ENCODE measurements at places on chromosomes 2 and 18. TPM values are rescaled to one million over a fixed set of nuclear protein-coding genes. Genes with fewer than 3 reads are reported as not detected.

GRCh38 chr2:157414050-157414449, 29.8 kb downstream of the CYTIP start:
- DNase-seq = no peak
- H3K27me3 ChIP-seq = no peaks in the 10 kb centered on the region
- H3K36me3 ChIP-seq = peaks cover 39% of the 10 kb centered on the region
- no peak overlapping the region for H3K4me3 ChIP-seq
- H3K4me1 ChIP-seq = peaks cover 89% of the 10 kb centered on the region

DNA sequence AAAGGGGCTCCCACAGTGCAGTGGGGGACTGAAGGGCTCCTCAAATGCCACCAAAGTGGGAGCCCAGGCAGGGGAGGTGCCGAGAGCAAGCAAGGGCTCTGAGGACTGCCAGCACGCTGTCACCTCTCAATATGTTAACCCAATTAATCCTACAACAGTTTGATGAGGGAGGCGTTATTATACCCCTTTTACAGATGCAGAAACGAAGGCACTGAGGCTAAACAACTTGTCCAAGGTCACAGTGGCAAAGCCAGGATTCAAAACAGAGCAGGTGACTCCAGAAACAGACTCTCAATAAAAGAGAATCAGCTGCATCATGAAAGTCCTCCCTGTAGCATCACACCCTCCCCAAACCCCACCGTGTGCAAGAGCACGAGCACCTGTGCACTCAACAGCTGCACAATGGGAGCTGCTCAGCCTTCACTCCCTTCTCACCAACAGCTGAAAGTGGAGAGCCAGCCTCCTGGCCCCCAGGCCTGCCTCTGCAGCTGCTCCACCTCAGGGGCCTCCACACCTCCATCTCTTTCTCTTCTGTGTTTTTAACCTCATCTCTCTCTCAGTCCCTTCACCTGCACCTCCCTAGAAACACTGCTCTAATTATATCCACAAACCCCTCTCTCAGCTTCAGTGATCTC, 8.1 kb downstream of the NPC1 start:
- H3K36me3 ChIP-seq = peaks cover 22% of the 10 kb centered on the region
- no peak for DNase-seq

DNA sequence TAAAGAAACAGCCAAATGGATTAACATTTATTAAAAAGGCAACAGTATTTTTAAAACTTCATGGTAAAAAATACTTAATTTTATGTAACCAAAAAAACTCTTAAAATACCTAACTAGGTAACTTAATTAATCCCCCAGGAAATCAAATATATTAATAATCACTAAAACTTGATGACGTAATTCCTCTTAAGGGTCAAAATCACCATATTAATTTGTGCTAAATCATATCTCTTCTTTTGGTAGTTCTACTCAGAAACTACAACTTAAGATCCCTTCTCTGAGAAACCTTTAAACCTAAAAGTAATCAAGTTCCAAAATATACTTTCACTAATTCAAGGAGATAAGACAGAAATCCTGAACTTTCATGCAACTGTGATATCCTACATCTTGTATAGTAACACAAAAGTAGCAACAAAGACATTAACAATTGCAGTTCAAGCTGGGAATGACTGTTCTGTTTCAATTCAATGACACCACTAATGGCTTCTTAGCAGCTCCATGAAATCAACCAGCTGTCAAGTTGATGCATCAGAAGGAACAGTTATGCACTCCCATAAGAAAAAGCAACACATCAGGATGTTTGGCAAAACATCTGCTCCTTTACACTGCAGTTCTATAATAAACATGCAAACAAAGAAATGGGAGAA, 4.0 kb downstream of the BAZ2B start:
- no peaks in the 10 kb centered on the region for H3K36me3 ChIP-seq
- H3K27ac ChIP-seq = no peak overlapping the region
- H3K27me3 ChIP-seq = no peaks in the 10 kb centered on the region

DNA sequence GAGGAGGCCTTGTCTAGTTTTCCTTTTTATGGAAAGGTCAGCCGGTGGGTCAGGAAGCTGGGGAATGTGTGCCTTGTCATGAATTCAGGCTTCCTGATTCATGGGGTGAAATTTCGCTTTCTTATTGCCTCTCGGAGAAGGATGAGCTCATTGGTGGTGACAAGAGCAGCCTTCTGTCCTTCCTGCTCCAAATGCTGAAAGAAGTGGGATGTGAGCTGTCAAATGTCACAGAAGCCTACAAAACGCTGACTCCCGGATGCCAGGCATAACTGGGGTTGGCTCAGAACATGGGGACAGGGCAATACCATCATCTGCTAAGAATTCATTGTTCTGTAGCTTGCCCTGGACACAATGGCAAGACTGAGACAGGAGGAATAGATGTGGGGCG, 55.8 kb upstream of the FAM136A start:
- H3K36me3 ChIP-seq = no peaks in the 10 kb centered on the region
- no peaks in the 10 kb centered on the region for H3K27me3 ChIP-seq
- no peaks in the 10 kb centered on the region for H3K4me1 ChIP-seq
- H3K27ac ChIP-seq = no peak overlapping the region
- no peak for DNase-seq
- no peak overlapping the region for H3K4me3 ChIP-seq

- H3K36me3 ChIP-seq = no peaks in the 10 kb centered on the region
- no peak overlapping the region for H3K4me3 ChIP-seq
- no peaks in the 10 kb centered on the region for H3K4me1 ChIP-seq
- H3K27ac ChIP-seq = no peak overlapping the region
- no peak for DNase-seq
- H3K27me3 ChIP-seq = no peaks in the 10 kb centered on the region
Observed at GRCh38 chr18:72840109-72840508, 27.7 kb downstream of the NETO1 start.

- no peak overlapping the region for H3K4me3 ChIP-seq
- no peaks in the 10 kb centered on the region for H3K27me3 ChIP-seq
- H3K36me3 ChIP-seq = no peaks in the 10 kb centered on the region
- no peak for DNase-seq
- H3K4me1 ChIP-seq = no peaks in the 10 kb centered on the region
Observed at GRCh38 chr2:66846887-66847286, 412.0 kb downstream of the MEIS1 start.

DNA sequence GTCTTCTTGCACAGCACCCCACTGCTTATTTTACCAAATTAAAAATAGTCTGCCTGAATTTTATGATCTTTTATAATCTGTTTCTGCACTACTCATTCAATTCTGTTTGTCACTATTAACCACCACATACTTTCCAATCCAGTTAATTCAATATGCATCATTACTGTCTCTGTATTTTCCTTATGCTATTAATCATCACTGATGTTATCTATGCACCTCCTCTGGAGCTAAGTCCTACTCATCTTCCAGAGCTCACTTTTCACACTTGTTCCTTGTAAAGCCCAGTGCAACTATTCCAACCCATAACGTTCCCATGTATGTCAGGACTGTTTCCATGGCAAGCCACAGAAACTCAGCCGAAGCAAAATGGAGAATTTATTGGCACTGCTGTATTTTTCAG, 713.6 kb downstream of the PLCL1 start:
- H3K4me1 ChIP-seq = no peaks in the 10 kb centered on the region
- DNase-seq = no peak
- H3K27me3 ChIP-seq = no peaks in the 10 kb centered on the region
- H3K4me3 ChIP-seq = no peak overlapping the region

DNA sequence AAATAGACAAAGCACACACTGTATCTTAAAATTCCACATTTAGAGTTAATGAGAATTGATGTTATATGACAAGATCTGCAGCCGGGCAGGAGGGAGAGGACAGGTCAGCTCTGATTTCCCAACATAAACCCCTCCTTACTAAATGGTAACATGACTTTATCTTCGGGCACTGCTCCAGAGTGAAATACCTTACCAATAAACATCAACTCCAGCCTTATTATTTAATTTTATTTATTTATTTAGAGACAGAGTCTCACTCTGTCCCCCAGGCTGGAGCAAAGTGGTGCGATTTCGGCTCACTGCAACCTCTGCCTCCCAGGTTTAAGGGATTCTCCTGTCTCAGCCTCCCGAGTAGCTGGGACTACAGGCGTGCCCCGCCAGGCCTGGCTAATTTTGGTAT, 1.7 kb downstream of the CYB5A start:
- DNase-seq = no peak
- H3K4me1 ChIP-seq = peaks cover 2% of the 10 kb centered on the region
- H3K27me3 ChIP-seq = peaks cover 3% of the 10 kb centered on the region
- no peaks in the 10 kb centered on the region for H3K36me3 ChIP-seq

GRCh38 chr18:49177812-49178211, 227.0 kb upstream of the SMAD7 start:
- no peak for DNase-seq
- no peak overlapping the region for H3K27ac ChIP-seq
- no peaks in the 10 kb centered on the region for H3K4me1 ChIP-seq
- H3K4me3 ChIP-seq = no peak overlapping the region
- no peaks in the 10 kb centered on the region for H3K36me3 ChIP-seq
- no peaks in the 10 kb centered on the region for H3K27me3 ChIP-seq

DNA sequence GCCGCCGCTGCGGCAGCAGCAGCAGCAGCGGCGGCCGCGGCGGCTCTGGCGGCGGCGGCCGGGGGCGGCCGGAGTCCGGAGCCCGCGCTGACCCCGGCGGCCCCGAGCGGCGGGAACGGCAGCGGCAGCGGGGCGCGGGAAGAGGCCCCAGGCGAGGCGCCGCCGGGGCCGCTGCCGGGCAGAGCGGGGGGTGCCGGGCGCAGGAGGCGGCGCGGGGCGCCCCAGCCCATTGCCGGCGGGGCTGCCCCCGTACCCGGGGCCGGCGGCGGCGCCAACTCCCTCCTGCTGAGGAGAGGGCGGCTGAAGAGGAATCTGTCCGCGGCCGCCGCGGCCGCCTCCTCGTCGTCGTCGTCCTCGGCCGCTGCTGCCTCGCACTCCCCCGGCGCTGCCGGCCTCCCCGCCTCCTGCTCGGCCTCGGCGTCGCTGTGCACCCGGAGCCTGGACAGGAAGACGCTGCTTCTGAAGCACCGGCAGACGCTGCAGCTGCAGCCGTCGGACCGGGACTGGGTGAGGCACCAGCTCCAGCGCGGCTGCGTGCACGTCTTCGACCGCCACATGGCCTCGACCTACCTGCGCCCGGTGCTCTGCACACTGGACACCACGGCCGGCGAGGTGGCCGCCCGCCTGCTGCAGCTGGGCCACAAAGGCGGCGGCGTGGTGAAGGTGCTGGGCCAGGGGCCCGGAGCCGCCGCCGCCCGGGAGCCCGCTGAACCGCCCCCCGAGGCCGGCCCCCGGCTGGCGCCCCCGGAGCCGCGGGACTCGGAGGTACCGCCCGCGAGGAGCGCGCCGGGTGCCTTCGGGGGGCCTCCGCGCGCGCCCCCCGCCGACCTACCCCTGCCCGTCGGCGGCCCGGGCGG, 646 bp downstream of the PHLPP1 start:
- peaks cover 3% of the 10 kb centered on the region for H3K4me1 ChIP-seq
- DNase-seq = peak; percentile 60
- H3K27ac ChIP-seq = no peak overlapping the region
- no peaks in the 10 kb centered on the region for H3K27me3 ChIP-seq

DNA sequence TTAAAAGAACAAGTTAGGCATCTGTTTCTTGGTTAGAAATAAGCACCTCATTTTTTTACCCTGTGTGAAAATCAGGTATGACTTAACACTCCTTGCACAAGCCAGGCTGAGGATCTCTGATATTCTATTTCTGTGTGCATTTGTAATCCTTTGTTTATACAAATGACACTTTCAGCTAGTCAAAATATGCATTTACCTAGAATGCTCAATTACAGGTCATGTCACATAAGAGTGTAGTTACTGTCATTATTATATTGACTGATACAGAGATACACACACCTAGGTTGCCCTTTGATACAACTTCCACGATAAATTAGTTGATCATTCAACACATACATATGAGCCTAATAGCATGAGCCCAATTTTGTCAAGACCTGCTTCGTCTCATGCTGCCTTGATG, 144.3 kb downstream of the CHST9 start:
- H3K4me1 ChIP-seq = no peaks in the 10 kb centered on the region
- DNase-seq = no peak
- no peaks in the 10 kb centered on the region for H3K36me3 ChIP-seq
- no peak overlapping the region for H3K4me3 ChIP-seq
- H3K27me3 ChIP-seq = no peaks in the 10 kb centered on the region
- no peak overlapping the region for H3K27ac ChIP-seq

SMIM21 gene
- total RNA-seq = not detected

AFF3 gene
- total RNA-seq = 20.8 TPM

DNA sequence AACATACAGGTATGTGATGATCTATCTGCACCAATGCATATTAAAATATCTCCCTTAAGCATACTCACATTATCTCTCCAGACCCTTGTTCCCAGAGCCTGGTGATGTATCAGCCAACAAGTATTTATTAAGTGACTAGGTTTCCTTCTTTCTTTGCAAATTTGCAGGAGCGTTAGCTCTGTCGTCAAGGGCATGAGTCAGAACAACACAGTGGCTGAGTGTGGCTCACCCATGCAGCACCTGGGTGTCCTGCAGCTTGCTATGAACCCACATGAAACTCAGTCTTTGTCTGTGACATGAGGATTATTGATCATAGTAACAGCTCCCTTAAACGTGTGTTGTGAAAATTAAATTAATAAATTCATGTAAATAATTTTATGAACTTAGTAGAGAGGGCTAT, 96.6 kb downstream of the PIEZO2 start:
- no peaks in the 10 kb centered on the region for H3K27me3 ChIP-seq
- H3K27ac ChIP-seq = no peak overlapping the region
- H3K4me3 ChIP-seq = no peak overlapping the region

DNA sequence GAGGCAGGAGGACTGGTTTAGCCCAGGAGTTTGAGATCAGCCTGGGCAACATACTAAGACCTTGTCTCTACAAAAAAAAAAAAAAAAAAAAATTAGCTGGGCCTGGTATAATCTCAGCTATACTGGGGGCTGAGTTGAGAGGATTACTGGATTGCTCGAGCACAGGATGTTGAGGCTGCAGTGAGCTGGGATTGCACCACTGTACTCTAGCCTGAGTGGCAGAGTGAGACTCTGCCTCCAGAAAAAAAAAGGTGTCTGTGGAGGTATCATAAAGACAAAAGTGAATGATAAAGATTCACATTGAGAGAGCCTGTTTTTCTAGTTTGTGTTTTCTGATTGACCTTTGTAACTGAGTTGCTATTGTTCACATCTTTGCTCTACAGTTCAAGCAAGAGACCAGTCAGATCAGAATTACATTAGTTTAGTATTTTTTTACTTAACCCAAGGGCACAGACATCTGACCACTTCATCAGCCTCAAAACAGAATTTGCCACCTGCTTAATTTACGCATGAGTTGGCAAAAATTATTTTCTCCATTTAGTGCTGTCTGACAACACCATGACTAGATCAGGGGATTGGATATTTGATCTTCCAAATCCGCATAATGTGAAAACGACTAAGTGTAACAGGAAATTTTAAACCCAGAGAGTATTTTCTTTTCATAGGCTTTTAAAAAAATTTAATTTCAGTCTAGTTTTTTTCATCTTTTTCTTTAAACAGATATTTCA, 271.0 kb downstream of the TGIF1 start:
- no peak overlapping the region for H3K27ac ChIP-seq
- H3K4me1 ChIP-seq = no peaks in the 10 kb centered on the region

TMEM178A gene
- total RNA-seq = not detected

GRCh38 chr2:169478339-169478738, 955 bp upstream of the BBS5 start:
- DNase-seq = no peak
- no peaks in the 10 kb centered on the region for H3K27me3 ChIP-seq
- H3K27ac ChIP-seq = no peak overlapping the region
- H3K36me3 ChIP-seq = no peaks in the 10 kb centered on the region
- no peak overlapping the region for H3K4me3 ChIP-seq

SERPINB13 gene
- total RNA-seq = not detected

TTN gene
- total RNA-seq = 14.4 TPM

SERPINB5 gene
- total RNA-seq = not detected

Data from T-cell (primary cell).